NCI-H1436 treated with DMSO at 0.1 percent for 48 hours (cell line): ENCODE measurements at places on chromosomes 6 and 20.

DNA sequence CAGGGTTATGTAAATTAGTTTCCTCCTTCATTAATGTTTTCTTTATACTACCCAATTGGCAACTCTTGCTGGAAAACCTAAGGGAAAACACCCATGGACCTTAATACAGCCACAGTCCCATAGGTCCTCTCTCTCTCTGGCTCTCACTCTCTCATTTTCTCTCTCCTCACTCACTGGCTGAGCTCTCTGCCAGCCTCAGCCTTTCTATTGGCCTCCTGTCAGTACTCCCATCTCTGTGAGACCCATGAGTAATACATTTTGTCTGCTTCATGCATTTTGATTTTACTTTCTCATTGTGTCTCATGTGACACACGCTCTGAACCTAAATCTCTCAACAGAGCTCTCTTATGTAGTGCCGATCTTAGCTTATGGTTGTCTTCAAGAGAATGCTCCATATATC is 907.5 kb downstream of the C6orf118 start:
- DNase-seq: no peak

DNA sequence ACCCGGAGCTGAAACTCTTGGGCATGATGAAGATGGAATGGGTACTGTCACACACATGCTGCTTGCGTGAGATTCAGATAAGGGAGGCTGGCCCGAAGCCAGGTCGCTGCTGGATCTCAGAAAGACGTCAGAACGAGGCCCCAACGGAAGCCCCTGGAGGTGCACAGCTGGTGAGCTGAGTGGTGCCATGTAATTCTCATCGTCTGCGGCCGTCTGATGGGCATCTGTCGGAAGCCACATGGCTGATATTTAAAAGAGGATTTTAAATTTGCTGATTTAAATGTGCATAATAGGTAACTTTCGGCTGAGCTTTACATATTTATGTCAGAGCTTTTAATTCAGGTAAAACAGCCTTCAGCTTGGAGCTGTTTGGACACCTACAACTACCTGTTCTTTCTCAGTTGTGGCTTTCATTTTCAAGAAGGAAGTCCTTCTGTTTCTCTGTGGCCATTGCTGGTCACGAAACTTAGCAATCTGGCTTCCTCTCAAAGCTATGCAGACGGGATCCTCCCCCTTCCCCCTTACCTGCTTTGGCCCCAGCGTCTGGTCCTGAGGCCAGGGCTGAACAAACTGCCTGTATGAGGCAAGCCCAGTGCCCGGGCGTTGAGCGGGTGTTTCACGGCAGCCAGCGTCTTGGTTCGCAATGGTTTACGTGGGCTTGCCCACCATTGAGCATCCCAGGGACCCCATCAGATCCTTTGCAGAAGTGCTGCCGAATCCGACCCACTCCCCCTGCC is 9.2 kb downstream of the SLCO4A1 start:
- no peak for DNase-seq

- DNase-seq: no peak
These were observed 26.0 kb upstream of the RSPO3 start for GRCh38 chr6:127092466-127092865.

- no peak for DNase-seq
These were observed 7.9 kb upstream of the SLC2A10 start for GRCh38 chr20:46701556-46701955.

- DNase-seq: no peak
These were observed 180.7 kb downstream of the BTBD3 start for GRCh38 chr20:12098421-12098820.

- no peak for DNase-seq
These were observed 1.4 kb downstream of the BACH2 start for GRCh38 chr6:90294989-90295853.

- DNase-seq: no peak
These were observed 118.8 kb upstream of the TRAF3IP2 start for GRCh38 chr6:111724505-111724904.
